ENCODE measurements at places on chromosomes 6 and 20.
A peak's percentile ranks its signal among the peaks of the same experiment; 100 is the strongest.

DNA sequence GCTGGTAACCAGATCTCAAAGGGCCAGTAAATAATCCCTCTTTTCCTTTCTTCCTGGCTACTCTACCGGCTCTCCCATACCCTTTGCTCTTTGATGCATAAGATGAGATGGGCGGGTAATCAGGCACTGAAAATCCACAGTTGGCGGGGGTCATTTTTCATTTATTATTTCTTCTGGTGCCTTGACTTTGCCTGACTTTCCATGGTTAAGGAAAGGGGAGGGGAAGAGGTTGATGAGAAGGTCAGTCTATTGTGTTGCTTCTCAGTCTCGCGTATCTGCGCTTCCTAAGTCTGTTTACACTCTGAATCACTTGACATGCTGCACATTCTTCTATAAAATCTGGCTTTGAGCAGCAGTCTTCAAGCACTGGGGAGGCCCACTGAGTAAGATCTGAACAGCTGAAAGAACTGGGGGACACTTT, 121.1 kb upstream of the HDGFL1 start:
- DNase-seq, result no peak

DNA sequence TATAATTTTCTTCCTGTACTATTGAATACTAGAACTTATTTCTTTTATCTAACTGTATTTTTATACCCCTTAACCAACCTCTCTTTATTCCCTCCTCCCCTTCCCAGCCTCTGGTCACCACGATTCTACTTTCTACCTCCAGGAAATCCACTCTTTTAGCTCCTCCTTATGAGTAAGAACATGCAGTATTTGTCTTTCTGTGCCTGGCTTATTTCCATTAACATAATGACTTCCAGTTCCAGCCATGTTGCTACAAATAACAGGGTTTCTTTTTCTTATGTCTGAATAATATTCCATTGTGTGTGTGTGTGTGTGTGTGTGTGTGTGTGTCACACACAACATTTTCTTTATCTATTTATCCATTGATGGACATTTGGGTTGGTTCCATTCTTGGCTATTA, 152.3 kb upstream of the OLIG3 start:
- no peak for DNase-seq

DNA sequence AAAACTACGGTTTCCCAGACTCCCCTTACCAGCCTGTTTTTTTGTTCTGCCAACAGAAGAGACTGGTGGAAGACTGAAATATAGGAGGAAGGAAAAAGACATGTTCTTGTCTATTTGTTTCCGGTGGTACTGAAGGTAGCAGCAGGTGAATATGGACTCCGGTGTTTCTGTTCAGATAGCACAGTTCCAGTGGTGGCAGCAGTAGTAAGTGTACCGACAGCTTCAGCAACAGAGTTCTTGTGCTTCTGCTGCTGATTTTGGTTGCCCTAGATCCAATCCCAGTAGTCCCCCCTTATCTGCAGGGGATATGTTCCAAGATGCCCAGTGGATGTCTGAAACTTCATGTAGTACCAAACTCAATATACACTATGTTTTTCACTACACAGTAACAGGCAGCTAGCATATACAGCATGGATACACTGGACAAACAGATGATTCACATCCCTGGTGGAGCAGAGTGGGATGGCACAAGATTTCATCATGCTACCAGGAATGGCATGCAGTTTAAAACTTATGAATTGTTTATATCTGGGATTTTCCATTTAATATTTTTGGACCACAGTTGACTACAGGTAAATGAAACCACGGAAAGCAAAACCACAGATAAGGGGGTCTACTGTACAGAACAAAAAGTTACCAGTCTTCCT, 301.8 kb downstream of the BTBD9 start:
- DNase-seq, result no peak

DNA sequence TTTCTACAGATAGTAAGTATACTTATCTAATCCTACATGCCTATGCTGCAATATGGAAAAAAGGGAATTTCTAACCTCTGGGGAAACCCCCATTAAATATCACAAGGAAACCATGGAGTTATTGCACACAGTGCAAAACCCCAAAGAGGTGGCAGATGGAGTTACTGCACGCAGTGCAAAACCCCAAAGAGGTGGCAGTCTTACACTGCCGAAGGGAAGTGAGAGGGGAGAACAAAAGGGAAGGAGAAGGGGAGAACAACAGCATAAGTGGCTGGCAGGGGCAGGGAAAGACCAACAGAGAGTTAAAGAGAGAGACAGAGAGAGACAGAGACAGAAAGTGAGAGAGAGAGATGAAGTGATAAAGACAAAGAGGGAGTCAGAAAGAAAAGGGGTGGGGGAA, 43.8 kb upstream of the EIF2S2 start:
- no peak for DNase-seq

DNA sequence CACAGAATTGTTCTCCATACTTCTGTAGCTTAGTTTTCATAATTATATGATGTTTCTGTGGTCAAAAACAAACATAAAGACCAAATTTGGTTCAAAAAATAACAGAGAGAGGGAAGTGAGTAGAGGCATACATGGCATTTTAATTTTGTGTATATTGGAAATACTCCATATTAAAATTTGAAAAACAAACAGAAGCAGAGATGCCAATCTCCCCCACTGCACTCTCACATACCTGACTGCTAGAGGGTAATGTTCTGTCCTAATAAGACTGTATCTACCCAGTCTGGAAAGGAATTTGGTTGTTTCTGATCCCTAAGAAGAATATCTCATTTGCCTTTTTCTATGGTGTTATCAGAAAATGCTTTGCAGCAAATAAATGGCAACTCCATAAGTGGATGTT, 959.0 kb upstream of the FLRT3 start:
- peak; percentile 16 for DNase-seq

- no peak for DNase-seq
These were observed 34.3 kb downstream of the C6orf89 start for GRCh38 chr6:36920049-36920448.

- DNase-seq, result no peak
These were observed 36.9 kb upstream of the SLCO4A1 start for GRCh38 chr20:62605236-62605943.

DNA sequence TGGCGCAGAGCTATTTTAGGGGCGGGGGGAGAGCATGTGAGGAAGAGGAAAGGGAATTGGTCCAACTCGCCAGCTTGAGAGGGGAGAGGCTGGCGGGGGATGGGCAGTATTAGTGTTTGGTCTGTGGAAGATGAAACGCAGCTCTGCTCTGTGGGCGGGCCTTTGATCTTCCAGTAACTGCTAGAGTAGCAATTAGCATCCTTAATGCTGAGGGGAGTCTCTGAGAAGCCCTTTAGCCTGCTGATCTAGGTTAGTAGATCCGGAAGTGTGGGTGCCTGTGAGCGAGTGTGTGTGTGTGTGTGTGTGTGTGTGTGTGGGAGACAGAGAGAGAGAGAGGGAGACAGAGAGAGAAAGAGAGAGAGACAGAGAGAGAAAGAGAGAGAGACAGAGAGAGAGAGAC, 117.2 kb upstream of the BACH2 start:
- peak; percentile 16 for DNase-seq

DNA sequence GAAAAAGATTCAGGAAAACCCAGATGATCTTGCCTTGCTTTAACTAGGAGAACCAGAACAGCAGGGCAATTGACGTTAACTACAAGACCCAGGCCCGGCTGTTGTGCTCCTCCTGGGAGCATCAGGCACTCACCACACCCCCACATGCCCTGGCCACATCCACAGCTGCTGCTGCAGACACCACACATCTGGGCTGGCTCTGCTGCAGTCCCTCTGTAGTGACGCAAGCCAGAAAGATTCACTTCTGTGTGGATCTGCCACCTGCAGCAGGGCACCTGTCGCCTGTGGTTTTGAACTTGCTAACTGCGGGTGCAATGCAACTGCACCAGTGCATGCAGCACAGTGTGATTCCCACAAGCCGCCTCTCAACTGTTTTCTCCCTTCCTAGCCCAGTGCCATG, 228.8 kb downstream of the SYNDIG1 start:
- no peak for DNase-seq

DNA sequence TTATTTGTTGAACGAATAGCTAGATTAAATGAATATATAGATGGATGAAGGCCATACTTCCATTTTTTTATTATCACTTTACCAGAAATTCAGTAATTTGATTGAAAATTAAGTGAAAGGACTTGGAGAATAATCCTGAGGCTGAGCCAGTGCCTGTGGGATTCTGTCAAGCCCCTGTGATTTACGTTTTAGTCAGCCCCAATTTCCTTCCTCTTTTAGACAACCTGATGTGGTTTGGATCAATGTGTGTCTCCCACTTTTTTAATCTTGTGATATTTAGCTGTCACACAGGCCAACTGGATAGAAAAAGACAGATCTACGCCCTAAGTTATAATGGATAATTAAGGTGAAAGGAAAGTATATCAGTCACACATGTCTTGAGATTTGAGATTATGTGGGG, 188.8 kb downstream of the EDN1 start:
- DNase-seq, result no peak

DNA sequence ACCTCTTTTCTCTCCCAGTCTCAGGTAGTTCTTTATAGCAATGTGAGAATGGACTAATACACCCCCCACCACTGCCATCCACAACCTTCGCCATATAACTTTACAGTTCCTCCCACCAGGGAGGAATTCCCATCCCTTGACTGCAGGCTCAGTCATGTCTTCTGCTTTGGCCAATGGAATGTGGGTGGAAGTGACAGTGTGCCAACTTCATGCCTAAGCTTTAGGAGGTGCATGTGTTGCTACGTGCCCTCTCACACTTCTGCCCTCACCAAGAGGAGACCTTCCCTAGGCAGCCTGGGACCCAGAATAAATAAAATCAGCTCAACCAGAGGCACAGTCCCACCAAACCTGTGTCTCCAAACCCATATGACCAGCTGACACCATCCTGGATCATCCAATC, 33.0 kb upstream of the LRRN4 start:
- DNase-seq, result no peak

DNA sequence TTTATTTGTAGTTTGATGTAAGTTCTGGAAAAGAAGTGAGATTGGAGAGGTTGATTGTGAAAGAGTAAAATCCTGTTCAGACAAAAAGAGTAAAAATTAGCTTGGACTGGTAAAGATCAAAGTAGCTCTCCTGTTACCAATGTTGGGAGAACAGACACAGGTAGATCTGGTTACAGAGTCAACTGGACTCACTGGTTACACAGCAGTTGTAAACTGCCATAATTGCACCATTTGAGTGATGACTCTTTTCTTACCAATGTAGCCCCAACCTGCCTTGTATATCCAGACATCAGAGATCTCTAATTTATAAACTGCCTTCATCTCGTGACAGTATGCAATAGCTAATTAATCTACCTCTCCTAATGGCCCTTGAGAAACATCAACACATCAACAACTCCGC, 165.6 kb upstream of the PRSS16 start:
- DNase-seq, result no peak

GRCh38 chr6:82374516-82374915, 10.9 kb downstream of the TPBG start:
- no peak for DNase-seq

GRCh38 chr20:17093782-17094181, 133.1 kb upstream of the PCSK2 start:
- DNase-seq, result no peak

- DNase-seq, result no peak
These were observed 9.8 kb upstream of the ELOVL5 start for GRCh38 chr6:53358440-53359094.

GRCh38 chr6:36547646-36548400, 544 bp upstream of the STK38 start:
- DNase-seq, result no peak

GRCh38 chr6:159098636-159099106, 53.9 kb upstream of the TAGAP start:
- DNase-seq, result no peak
